ENCODE measurements at places on chromosomes 1 and 21.

DNA sequence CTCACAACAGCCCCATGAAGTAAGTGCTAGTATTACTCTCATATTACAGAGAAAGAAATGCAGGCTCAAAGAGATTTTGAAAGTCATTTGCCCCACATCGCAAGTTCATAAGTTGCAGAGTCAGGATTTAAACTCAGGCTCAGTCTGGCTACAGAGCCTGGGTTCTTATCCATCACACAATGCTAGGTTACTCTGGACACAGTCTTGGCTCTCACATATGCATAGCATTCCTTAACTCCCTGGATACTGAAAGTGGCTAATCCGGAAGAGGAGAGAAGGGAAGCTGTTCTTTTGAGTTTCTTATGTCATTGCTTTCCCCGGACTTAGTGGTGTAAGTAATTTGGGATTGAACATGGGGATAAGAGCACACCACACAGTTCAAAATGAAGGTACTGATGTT, 357.4 kb upstream of the PLXNA2 start:
- no peak for DNase-seq

- DNase-seq, result peak; percentile 81
These were observed 11.2 kb downstream of the CD84 start for GRCh38 chr1:160567858-160568682.

GRCh38 chr1:78691995-78692747, 42.5 kb downstream of the IFI44 start:
- no peak for DNase-seq

DNA sequence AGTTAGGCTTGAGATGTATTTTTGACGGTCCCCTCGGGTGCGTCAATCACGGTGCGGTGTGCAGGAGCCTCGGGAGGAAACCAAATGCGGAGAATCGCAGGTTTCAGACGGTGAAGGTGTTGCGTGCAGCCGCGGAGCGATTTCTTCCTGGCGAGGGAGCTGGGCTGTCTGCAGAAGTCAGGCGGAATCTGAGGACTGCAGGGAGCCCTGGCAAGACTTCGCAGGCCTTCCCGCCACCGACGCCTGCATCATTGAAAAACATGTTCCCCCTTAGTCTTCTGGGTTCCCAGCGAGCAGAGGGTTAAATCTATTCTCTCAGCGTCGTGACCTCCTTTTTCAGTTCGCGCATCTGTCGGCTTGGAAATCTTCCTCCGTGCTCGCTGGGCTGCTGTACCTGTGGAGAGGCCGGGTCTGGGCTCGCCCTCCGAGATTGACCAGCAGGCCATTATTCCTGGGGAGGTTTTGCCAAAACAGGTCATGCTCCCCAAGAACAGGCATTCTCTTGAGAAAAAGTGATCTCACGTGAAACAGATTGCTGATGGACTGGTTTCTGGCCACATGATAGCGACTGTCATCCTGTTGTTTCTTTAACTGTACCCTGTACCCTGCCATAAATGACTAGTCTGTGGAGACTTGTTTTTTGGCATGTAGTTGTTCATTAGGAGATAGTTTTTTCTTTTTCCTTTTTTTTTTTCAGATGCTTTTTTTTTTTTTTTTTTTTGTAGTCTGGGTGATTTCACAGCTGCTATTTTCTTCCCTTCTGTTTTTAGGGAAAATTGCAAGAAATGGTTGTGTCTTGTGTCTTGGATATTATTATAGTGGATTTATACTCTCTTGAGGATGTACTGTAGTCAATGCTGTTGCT, 894 bp downstream of the EPB41 start:
- peak; percentile 51 for DNase-seq

DNA sequence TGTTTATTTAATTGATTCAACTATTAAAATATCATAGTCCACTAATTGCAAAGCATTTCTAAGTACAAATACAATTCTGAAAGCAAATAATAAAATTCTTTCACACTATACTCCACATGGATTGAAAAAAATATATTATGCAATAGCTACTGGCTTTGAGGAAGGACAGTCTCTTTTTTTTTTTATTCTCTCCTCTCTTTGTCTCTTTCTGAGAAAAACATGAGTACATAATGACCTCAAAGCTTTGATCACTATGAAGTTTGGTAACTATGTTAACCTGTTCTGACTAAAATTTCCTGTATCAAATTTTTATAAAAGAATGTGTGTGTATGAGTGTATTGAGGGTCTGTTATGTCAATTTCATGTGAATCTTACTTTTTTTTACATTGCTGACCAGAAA, 96.2 kb downstream of the RGS2 start:
- DNase-seq, result no peak

GRCh38 chr1:91775227-91775626, 110.7 kb downstream of the TGFBR3 start:
- no peak for DNase-seq

DNA sequence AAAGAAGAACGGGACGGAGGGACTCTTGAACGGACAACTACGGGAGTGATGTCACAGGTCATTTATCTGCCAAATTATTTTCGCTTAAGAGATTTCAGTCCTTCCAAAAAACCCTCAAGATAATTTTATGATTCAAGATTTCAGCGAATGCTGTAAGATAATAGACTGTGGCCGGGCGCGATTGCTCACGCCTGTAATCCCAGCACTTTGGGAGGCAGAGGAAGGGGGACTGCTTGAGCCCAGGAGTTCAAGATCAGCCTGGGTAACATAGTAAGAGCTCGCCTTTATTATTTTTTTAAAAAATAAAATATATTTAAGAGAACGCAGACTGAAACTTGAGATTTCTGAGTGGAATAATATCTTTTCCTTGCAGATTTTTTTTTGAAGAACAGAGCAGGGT, 609 bp downstream of the RWDD2B start:
- DNase-seq, result no peak

- no peak for DNase-seq
These were observed 21.6 kb downstream of the PLPP3 start for GRCh38 chr1:56557746-56558145.

DNA sequence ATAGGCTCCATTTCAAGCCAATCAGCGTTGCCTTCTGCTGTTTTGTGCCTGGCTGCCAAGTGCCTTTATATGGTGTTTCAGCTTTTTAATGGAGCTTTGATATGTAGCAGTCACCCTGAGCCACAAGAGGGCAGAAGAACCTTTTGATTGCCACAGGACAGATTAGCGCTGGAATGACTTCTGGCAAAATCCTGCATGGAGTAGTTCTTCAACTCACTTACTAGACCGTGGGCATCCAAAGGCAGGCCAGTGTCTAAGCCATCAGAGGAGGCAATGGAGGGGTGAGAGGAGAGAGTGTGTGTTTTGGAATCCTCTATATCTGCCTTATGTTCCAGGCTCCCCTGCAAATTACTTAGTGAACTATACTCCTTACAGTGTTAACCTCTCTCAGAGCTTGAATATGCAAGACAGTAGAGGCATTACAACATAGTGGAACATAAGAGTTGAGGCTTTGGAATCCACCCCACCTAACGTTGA, 56.2 kb downstream of the ST3GAL3 start:
- DNase-seq, result peak; percentile 51

DNA sequence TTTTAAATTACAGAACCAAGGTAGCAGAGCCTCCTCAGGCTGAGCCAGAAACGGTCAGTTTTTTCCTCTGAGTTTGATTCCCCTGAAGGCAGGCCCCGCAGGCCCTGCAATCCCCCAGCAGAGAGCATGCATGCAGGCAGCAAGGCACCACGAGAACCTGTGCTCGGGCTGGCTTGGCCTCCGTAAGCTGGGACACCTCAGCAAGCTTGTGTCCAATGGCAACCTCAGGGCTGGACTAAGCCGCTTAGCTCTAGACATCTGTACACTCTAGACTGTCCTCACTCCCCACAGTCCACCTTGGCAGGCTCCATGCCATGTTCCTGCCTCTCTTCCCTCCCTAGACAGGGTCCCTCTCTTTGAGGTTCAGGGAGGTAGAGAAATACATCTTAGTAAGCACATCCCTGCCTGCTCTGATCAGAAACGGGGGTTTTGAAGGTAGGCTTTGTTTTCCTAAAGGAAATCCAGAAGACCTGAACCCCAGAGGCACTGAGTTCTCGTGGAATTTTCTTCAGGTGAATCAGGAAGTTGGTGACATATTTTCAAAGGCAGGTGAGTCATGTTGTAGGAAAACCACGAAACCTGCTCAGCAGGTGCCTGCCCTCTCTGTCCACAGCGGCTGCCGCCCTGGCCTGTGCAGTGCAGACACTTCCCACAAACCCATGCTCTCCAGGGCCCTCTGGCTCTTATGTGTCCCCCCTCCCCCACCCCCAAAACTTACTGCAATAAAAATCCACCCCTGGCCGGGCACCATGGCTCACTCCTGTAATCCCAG, 7.0 kb downstream of the TMEM63A start:
- DNase-seq, result no peak

DNA sequence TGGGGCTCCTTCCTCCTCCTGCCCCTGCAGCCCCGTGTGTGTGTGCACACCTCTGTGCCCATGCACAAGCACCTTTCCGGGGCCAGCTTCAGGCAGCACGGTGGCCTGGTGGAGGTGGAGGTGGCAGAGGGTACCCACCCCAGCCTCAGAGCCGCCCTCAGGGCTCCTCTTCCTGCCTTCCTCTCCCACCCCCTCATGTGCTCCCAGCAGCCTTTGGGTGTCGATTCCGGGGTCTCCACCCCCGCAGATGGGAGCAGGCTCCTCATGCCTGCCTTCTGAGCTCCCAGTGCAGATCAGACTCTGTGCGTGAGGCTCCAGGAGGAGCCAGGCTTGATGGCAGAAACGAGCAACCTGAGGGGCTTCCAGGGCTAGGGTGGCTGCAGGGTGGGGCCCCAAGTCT, 29.2 kb upstream of the PLCH2 start:
- DNase-seq, result no peak

DNA sequence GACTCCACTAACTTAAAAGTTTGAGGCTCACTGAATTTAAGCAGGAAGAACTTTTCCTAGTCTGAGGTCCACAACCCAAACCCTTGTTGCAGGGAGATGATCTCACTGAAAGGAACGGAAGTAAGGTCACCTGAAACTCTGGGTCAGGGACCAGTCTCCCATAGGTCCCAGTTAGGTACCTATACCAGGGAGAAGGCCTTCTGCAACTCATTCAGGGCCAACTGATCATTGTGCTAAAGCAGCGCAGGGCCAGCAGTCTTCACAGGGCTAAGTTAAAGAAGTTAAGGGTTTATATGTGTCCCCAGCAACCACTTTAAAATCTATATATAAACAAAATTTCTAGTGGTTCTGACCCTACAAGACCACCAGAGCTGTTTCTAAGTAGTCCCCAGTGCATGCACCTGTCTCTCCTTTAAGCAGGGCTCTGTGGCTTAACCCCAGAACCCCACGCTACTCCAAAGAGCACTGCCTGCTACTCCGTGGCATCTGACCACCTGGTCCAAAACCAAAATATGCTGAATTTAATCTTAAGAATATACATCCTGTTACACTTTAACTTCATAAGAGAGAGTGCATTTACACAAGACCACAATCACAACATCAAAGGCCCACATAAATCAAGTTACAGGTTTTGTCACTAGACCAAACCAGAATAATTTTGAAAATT, 2.8 kb downstream of the SRSF10 start:
- no peak for DNase-seq

- no peak for DNase-seq
These were observed 52.0 kb upstream of the ARHGEF16 start for GRCh38 chr1:3402258-3403010.

DNA sequence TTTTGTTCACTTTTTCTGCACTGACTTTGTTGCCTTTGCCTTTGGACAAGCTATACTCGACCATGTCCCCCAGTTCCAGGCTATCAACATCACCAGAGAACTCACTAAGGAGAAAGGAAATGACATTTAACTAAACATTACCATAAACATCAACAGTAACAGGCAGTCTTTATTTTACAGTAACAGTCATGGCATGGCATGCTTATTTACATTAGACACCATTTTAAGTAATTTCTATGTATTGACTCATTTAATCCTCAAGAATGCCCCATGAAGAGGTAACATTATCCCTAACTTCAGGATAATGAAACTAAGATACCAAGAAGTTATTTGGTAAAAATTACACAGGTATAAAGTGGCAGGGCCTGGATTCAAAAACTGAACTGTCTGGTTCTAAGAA, 8.7 kb upstream of the NRAS start:
- no peak for DNase-seq

DNA sequence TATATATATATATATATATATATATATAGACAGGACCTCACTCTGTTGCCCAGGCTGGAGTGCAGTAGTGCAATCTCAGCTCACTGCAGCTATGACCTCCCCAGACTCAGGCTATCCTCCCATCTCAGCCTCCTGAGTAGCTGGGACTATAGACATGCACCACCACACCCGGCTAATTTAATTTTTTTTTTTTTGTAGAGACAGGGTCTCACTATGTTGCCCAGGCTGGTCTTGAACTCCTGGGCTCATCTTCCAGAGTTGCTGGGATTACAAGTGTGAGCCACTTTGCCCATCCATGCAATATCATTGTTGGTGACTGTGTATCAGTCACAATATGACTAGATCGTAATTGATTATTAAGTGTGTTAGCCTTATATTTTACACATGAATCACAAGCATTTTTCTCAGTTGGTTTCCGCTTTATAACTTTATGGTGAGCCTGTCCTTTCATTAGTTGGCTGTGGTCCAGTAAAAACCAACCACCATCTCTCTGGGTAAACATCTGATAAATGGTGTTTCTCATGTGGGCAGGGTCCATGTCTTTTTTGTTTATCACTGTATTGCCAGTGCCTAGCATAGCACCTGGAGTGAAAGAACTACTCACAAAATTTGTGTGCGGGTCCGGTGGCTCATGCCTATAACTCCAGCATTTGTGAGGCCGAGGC, 63.6 kb downstream of the MYOM3 start:
- DNase-seq, result no peak

- no peak for DNase-seq
These were observed 5.9 kb downstream of the GNAT2 start for GRCh38 chr1:109613361-109614147.

DNA sequence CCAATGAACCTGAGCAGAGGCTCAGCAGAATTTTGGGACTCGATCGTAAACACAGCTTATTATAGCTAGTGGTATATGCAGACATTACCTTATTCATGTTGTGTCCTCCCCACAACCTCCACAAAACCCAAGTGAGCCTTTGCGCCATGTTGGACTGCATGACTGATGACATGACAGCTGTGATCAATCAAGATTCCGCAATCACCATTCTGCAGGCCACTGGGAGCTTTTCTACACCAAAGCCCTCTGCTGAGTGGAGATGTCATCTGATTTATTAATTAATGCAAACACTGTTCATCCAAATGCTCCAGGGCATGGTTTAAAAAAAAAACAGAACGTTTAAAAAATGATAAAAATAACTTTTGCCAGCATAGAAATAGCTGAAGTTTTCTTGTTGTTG, 7.9 kb upstream of the SRP9 start:
- DNase-seq, result no peak

GRCh38 chr1:244187310-244187709, 136.2 kb downstream of the ZBTB18 start:
- DNase-seq, result no peak

All from activated CD4-positive, alpha-beta T cell treated with anti-CD3 and anti-CD28 coated beads, Interleukin-2, Interleukin-4, amounts not matched to agents 100 ng/mL and 50 ng/mL, durations not matched to agents 16 hours and 8 hours (primary cell).